ENCODE measurements at places on chromosomes 7 and 10. TPM values are rescaled to one million over a fixed set of nuclear protein-coding genes. Genes with fewer than 3 reads are reported as not detected.

FEZF1 gene
- not detected for total RNA-seq

MLXIPL gene
- not detected for total RNA-seq

SEC31B gene
- 2.2 TPM for total RNA-seq

GRM3 gene
- not detected for total RNA-seq

THSD7A gene
- 1.6 TPM for total RNA-seq

OR9A2 gene
- total RNA-seq, result not detected

ZFAND2A gene
- total RNA-seq, result 10.6 TPM

PRLHR gene
- not detected for total RNA-seq

AEBP1 gene
- total RNA-seq, result 132 TPM

ADCYAP1R1 gene
- total RNA-seq, result not detected

PLXDC2 gene
- 2.8 TPM for total RNA-seq

ZCWPW1 gene
- total RNA-seq, result 1.3 TPM

GCK gene
- 1.5 TPM for total RNA-seq

TRPV5 gene
- total RNA-seq, result not detected

GIMAP1 gene
- total RNA-seq, result not detected

CLDN12 gene
- total RNA-seq, result 39.1 TPM

AKR1B15 gene
- not detected for total RNA-seq

ZNF804B gene
- total RNA-seq, result not detected

FAM180A gene
- total RNA-seq, result 80.0 TPM

MSMB gene
- total RNA-seq, result not detected

IDI1 gene
- 109 TPM for total RNA-seq

ANKRD30A gene
- total RNA-seq, result not detected

GOLGA7B gene
- total RNA-seq, result not detected

SLC26A4 gene
- total RNA-seq, result 0.33 TPM

PALD1 gene
- 0.66 TPM for total RNA-seq

AHR gene
- 90.5 TPM for total RNA-seq

ZNF853 gene
- 1.5 TPM for total RNA-seq

RBP3 gene
- total RNA-seq, result not detected

BICC1 gene
- 72.9 TPM for total RNA-seq

MMD2 gene
- not detected for total RNA-seq

TRA2A gene
- total RNA-seq, result 17.2 TPM

MLLT10 gene
- total RNA-seq, result 52.9 TPM

EN2 gene
- total RNA-seq, result not detected

PPA1 gene
- total RNA-seq, result 248 TPM

ZNF239 gene
- 5.5 TPM for total RNA-seq

GOT1 gene
- total RNA-seq, result 25.8 TPM

LRRC18 gene
- under 0.01 TPM for total RNA-seq

CLDN3 gene
- not detected for total RNA-seq

CDK14 gene
- total RNA-seq, result 68.5 TPM

MRC1 gene
- total RNA-seq, result under 0.01 TPM

GHRHR gene
- total RNA-seq, result not detected

NEURL1 gene
- total RNA-seq, result under 0.01 TPM

DOCK1 gene
- total RNA-seq, result 86.0 TPM

KCNMA1 gene
- 44.8 TPM for total RNA-seq

GNAI1 gene
- 37.1 TPM for total RNA-seq

PIK3CG gene
- total RNA-seq, result not detected

Measured in smooth muscle cell of trachea (primary cell).